SK-N-SH treated with all-trans-retinoic acid at 6 μM for 48 hours (cell line): ENCODE measurements at places on chromosomes 11 and 22.
A peak's percentile ranks its signal among the peaks of the same experiment; 100 is the strongest.

DNA sequence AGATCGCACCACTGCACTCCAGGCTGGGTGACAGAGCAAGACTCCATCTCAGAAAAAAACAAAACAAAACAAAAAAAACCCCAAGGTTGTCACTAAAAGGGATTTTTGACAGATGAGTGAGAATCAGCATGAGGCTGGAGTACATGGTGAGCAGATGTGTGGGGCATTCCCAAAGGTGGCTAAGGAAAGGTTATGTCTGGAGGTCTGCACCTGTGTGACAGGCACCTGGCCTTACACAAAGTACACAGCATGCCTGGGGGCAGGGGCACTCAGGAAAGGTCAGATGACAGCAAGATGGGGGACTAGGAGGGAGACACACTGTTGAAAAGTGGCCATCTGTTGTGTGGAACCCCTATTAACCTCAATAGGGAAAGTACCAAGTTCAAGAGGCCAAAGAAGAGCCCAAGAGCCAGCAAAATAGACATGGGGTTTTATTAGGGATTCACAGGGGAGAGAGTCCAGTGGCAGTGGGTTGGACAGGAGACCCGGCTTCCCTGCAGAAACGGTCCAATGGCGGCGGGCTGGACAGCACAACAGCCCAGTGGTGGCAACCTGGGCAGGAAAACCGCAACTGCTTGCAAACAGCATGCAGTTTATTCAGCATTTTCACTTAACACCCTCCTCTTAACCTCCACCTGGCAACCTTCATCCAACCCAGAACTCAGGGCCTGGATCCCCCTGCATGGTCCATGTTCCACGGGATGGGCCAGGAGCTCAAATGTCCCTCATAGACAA lies 101.1 kb downstream of the MICAL2 start:
- no peak for ATAC-seq

DNA sequence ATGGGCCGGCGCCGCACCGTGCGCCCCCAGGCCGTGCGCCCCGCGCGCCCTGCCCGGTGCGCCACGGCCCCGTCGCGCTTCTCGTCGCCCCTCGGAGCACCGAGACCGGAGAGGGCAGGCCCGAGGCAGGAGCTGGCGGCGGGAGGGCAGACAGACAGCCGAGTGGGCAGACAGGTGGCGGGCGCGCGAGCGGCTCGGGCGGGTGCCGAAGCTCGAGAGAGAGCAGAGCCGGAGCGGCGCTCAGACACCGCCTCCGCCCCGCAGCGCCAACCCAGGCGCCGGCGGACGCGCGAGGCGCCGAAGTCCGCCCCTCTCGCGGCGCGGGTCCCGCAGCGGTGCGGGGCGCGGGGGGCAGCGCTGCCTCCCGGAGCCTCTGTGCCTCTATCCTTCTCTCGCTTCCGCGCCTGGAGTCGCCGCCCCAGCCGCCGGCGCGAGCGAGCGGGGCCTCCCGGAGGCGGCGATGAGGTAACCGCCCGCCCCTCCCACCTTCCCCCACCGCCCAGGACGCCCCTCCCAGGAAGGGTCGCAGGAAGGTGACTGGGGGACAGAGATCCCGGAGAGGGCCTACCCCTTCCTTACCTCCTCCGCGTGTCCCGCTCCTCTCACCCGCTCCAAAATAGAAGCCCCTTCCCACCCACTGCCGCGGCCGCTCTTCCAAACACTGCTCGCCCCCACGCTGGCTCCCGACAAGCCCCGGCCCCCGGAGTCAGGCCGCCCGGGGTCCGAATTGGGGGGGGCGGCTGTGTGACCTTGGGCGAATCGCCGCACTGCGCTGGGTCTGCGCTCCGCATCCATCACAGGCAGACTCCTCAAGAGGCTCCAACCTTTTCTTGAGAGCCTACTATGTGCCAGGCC lies at the start of gene RASL10A:
TSS of gene RASL10A (minus strand) at position 412 of the 855 bp plus-strand sequence. CDS start 451 bp downstream, outside the sequence.
- ATAC-seq, result no peak

DNA sequence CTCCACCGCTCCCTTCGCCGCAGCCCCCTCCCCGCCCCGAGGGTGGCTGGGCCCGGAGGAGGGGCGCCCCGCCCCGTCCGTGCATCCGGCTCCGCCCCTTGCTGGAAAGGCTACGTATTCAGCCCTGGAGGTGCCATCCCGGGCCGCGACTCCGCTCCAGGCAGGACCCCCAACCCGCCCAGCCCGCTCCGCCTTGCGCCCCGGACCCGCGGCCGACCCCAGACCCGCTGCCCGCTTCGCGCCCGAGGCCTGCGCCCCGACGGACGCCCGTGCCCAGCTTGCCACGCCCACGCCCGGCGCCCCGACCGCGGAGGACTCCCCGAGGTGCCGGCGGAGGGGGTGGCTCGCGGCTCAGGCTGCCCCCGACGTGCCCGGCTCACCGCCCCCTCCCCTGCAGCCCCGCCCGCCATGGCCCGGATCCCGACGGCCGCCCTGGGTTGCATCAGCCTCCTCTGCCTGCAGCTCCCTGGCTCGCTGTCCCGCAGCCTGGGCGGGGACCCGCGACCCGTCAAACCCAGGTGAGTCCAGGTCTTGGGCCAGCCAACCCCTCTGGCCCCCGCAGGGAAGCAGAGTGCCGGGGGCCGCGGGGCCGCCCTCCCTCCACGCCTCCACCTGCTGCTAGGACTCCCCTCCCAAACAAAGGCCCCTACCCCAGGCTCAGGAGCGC lies at the start of gene ADM2:
TSS of gene ADM2 (plus strand) at position 104 of the 667 bp plus-strand sequence. CDS start at position 409, 305 bp downstream.
- ATAC-seq, result peak; percentile 44

GRCh38 chr11:8025123-8025522 lies 38.0 kb downstream of the EIF3F start:
- ATAC-seq, result peak; percentile 33

DNA sequence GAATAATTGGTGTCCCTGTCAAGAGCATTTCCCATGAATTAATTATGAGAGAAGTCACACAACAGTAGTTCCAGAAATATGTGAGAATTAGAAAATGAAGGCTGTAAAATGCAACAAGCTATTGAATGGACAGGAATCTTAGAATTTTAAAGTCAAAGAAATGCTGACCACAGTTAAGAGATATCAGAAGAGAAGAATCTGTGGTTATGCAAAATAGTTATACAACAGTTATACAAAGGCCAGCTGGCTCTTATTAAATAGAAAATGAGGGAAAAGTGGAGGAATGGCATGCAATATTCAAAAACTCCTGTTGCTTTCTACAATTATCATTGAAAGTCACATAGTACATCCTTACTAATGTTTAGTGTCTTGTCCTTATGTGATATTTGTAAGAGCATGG lies 27.4 kb downstream of the CASP12 start:
- ATAC-seq, result 0 out of 3 replicates have a peak, but pooled peaks have one; percentile 19

DNA sequence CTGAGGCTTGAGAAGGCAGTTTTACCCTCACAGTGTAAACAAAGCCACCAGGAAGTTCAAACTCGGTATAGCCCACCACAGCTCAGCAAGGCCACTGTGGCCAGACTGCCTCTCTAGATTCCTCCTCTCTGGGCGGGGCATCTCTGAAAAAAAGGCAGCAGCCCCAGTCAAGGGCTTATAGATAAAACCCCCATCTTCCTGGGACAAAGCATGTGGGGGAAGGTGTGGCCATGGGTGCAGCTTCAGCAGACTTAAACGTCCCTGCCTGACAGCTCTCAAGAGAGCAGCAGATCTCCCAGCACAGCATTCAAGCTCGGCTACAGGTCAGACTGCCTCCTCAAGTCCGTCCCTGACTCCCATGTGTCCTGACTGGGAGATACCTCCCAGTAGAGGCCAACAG lies 69.7 kb downstream of the TTC28 start:
- no peak for ATAC-seq

GRCh38 chr11:12167061-12168000 lies 56.9 kb downstream of the MICAL2 start:
- peak; percentile 29 for ATAC-seq

- ATAC-seq, result no peak
These were observed 476.4 kb downstream of the TBC1D22A start for GRCh38 chr22:47238690-47239473.

- peak; percentile 12; the same call in 2 of the 3 replicates for ATAC-seq
These were observed 191.7 kb downstream of the ST3GAL4 start for GRCh38 chr11:126547161-126547560.

DNA sequence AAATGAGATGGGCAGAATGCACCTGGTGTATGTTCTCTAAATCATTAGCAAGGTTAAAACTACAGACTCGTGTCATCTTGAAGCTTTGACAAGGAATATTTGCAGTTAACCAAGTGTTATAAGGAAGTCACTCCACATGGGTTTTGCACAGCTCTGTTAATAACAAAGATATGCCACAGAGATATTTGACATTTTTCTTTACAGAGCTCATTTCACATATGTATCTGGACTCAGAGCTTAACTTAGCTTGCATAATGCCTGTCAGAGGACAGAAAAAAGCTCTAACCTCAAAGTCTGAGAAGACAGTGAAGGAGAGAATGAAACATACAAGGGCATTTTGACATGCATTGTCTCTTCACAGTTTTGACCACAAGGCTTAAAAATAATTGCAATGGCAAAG lies 105.5 kb downstream of the C11orf87 start:
- ATAC-seq, result peak; percentile 83

GRCh38 chr22:20036084-20036482 lies 15.2 kb downstream of the TANGO2 start:
- ATAC-seq, result no peak

GRCh38 chr11:5300251-5300650 lies 1.5 kb downstream of the OR51B4 start:
- no peak for ATAC-seq

DNA sequence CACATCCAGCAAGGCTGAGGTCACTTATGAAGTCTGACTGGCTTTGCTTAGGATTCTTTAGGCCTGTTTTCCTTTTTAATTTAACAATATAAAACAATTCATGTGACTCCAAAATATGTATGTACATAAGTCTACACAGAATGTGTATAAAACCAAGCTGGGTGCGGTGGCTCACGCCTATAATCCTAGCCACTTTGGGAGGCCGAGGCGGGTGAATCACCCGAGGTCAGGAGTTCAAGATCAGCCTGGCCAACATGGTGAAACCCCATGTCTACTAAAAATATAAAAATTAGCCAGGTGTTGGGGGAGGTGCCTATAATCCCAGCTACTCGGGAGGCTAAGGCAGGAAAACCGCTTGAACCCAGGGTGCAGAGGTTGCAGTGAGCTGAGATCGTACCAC lies 83.1 kb downstream of the SHANK2 start:
- ATAC-seq, result no peak

GRCh38 chr22:45788522-45788921 lies 116.9 kb downstream of the ATXN10 start:
- ATAC-seq, result no peak

DNA sequence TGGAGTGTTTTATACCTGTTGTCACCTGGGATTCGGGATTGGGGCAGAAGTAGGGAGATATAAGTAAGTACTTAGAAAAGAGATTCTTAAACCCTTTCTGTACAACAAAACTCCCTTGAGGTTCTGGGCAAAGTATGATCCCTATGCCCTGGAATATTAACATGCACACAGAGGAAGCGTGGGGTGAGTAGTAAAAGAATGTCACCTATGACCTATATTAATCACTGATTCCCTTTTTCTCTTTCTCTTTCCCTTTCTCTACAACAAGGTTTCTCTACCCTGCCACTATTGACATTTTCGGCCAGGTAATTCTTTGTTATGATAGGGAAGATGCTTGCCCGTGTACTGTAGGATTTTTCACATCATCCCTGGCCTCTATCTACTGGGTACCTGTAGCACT lies 209.7 kb upstream of the PLET1 start:
- no peak for ATAC-seq

DNA sequence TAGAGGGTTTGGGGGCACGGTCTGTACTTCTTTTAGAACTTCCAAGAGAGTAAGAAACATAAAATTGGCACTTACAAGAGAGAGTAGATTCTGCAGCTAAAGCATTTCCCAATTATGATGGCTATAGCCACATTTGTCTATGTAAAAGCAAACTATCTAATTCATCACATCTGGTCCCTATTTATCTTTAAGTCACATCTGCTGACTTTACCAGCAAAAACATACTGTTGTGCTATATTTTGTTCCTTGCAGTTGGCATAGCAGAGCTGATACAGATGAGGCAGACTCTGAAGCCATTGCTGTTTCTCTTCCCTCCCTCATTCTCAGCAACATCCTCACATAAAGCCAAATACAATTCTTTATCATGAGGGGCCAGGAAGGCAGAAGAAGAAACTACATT lies 1533.5 kb upstream of the RAG2 start:
- no peak for ATAC-seq

- ATAC-seq, result no peak
These were observed 869.6 kb downstream of the JRKL start for GRCh38 chr11:97259434-97259833.

DNA sequence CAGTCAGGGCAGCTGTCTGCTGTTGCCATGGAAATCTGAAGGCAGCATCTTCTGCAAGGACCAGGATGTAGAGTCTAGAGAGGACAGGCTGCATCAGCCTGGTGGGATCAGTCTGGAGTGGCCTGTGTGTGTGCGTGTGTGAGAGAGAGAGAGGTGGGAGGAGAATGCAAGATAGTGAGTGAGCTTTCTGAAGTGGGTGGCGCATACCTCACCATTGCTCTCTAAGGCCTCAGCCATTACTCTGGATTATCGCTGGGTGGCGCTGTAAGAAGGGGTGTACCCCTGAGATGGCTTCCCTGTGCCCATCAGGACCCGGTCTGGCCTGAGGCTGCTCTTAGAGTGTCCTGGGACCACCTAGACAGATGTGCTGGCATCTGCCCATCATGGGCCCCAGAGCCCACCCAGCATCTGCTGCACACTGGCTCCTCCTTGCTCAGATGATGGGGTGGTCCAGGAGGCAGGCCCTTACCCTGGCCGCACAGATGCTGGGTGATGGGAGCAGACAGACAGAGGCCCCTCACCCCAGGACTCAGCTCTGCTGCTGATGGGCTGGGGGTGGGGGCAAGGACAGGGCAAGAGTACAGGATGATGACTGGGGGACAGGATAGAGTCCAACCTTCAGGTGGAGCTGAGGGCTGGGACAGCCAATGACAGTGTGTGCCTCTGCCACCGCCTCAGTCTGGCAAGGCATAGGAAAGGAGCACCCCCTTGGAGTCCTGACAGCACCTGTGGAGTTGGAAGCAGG lies 25.7 kb upstream of the TUB start:
- ATAC-seq, result no peak; the same call in 2 of the 3 replicates

DNA sequence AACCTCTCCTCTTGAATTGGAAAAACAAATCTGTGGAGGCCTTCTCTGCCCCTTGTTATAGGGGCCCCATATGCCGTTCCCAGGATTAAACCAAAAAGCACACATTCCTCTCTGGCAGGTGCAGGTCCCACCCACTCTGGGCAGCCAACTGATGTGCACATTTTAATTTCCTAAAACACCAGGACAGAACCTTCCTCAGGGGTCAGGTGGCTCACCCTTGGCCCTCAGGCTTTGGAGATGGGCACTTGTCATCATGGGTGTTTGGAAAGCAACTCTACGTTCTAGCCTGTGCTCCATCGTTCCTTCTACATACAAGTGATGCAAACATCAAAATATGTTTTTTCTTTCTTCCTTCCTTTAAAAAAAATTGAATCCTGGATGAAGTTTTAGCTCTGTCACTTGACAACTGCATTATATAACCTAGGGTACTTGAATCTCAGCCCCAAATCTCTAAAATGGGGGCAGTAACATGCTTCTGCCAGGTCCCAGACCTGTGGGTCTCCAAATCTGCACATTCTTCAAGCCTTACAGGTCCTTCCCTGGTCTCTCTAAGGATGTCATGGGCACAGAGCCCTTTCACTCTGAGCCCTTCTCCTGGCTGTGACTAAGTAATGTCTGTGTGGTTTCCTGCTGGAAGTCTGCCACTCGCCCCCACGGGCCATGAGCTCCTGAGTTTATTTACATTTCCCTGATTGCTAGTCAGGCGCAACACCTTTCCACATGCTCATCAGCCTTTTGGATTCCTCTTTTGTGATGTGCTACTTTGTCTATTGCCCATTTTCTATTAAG lies 43.8 kb downstream of the KCNQ1OT1 start:
- ATAC-seq, result no peak
